Activated T-helper 2 cell treated with anti-CD3 and anti-CD28 coated beads, Interferon-gamma antibody, Interleukin-2, Interleukin-4, amounts not matched to agents 10 μg/mL and 5 μg/mL and 100 μg/mL, durations not matched to agents 14 hours and 24 hours and 36 hours (primary cell): ENCODE measurements at places on chromosomes 16 and 17. TPM values are rescaled to one million over a fixed set of nuclear protein-coding genes. Genes with fewer than 3 reads are reported as not detected.

- no peak for DNase-seq
These were observed 3.9 kb downstream of the STAT5B start for GRCh38 chr17:42272162-42272907.

MYO15B gene
- total RNA-seq = 33.9 and 34.8 TPM in 2 replicates

- no peak for DNase-seq
These were observed 222.7 kb upstream of the CIBAR2 start for GRCh38 chr16:85334718-85335583.

DNA sequence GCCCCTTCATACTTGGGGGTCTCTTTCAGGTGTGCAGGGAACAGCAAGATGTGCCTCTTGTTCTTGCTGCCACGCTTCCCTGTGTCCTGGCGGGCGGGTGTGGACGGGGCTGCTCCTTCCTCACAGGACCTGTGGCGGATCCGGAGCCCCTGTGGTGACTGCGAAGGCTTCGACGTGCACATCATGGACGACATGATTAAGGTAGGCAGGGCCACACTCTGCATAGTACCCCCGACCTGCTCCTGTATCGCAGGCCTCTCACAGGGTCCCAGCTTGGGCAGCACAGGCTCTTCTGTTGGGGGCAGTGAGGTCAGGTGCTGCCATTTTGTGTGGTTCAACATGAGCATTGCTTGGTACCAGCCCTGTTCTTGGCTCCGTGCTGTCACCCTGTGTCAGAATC, 42.5 kb downstream of the PRMT7 start:
- no peak for DNase-seq

FBXW10B gene
- total RNA-seq = 0.46 and 0.55 TPM in 2 replicates

DNA sequence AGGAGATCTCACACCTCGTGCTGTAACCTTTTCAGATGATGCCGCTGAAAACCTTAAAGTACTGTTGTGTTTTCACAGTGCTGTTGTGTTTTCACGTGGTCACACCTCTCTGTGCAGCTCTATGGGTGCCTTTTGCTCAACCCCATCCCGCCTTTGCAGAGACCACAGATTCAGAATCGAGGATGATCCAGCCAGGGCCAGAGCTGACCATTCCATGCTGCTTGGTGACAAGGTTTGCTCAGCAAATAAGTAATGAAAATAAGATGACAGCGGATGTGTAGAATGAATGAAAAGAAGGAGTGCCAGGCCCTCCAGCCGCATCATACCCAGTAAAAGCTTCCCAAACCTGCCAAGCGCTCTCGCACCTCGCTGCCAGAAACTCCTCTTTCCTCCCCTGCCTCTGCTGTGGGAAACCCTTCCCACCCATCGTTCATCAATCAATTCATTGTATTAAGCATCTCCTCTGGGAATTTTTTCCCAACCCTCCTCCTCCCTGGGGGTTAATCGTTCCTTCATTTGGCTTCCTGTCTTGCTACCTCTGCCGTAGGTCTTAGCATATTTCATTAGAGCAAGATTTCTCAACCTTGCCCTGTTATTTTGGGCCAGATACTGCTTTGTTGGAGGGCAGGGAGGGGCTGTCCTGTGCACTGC, 93.4 kb upstream of the CRHR1 start:
- DNase-seq = no peak

NPIPB9 gene
- 3.1 and 4.0 TPM in 2 replicates for total RNA-seq

- no peak for DNase-seq
These were observed 6.6 kb downstream of the KRABD2 start for GRCh38 chr17:8369944-8370343.

DNA sequence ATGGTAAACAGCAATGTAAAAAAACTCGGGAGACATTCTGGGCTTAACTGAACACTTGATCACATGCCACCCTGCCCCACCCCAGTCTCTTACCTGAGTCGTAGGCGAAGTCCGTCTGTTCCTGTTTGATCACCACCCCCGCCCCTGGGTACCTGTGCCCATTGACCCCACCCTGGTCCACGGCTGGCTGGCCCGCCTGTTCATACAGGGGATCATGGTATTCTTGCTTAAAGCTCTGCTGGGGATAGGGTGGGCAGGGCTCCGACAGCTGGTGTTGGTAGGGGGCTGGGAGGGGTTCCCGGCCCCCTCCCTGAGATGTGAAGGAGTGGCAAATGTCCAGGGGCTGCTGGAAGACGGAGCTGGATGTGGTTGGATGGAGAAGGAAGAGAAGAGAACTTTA, 13.6 kb downstream of the ETV4 start:
- no peak for DNase-seq

DNA sequence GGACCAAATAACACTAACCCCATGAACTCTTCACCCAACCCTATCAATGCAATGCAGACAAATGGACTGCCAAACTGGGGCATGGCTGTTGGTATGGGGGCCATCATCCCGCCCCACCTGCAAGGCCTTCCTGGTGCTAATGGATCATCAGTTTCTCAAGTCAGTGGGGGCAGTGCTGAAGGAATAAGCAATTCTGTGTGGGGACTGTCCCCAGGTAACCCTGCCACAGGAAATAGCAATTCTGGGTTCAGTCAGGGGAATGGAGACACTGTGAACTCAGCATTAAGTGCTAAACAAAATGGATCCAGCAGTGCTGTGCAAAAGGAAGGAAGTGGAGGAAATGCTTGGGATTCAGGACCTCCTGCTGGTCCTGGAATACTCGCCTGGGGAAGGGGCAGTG, 78.9 kb downstream of the TMC6 start:
- DNase-seq = no peak

HIC1 gene
- 42.6 and 43.5 TPM in 2 replicates for total RNA-seq

DNA sequence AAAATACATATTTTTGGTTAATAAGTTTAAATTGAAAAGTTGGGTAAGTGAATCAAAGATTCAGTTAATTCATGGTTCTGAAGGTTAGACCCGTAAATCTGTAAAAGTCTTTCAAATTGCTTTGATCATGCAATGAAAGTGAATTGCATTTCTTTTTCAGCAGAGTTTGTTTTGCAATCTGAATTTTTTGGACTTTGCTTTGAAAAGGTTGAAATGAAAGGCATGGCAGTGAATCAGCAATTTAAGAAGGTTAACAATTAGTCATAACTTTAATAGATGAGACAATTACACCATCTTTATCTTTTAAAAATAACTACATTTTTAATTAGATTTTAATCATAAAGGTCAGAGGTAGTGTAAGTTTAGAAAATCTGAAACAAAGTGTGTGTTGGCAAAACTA, 310.9 kb upstream of the KCNJ16 start:
- no peak for DNase-seq

DNA sequence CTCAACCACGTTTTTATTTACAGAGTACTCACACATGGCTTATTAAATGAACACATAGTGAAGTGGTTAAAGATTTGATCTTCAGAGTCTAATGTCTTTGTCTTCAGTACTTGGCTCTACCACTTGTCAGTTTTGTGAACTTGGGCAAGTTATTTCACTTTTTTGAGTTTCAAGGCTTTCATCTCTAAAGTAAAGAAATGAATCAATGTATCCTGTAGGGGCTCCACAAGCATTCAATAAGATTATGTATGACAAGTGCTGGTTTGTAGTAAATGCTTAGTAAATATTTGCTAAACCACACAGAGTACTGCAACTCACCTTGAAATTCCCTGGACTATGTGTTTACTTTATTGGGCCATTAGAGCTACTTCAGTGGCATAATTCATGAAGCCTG, 446.0 kb upstream of the GOT2 start:
- no peak for DNase-seq
